ENCODE measurements at places on chromosomes 12 and 14.

GRCh38 chr14:102840771-102841528 is 63.7 kb downstream of the TRAF3 start:
- no peak for DNase-seq

DNA sequence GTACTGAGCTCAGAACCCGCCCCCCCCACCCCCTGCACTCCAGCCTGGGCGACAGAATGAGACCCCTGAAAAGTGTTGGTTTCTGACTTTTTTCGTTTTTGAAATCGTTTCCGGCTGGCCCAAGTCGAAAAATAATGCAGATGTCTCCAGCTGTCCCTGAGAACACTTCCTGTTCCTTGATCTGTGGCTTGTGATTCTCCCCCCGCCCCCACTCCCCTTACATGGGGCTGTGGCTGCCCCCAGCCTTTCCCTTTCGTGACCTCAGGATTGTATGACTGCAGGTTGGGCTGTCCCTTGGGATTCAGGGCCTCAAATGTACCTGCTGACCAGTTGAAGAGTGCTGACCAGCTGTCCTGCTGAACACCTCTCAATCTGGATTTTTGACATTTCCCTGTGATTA is 34.1 kb downstream of the NOC4L start:
- DNase-seq: no peak

GRCh38 chr14:66606826-66607225 is 98.9 kb downstream of the GPHN start:
- no peak for DNase-seq

DNA sequence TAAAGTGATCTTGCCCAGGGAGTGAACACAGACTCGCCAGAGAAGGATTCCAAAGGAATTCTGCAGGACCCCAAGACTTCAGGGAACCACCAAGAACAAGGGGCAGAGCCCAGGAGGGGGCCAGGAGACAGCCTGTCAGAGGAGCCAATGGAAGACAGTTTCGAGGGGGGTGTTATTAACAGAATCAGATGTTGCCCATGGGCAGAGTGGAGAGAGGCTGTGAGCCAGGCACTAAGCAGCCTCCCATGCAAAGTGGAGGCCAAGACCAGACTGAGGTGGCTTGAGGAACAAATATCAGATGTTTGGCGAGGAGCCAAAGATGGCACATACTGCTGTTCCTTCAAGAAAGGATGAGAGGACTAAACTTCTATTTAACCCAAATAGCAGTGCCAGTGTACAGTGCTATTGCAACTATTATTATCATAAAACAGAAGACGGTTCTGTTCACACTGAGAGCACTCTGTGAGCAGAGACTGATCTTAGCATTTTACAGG is 12.6 kb downstream of the APPL2 start:
- no peak for DNase-seq

GRCh38 chr12:62930546-62931425 is 4.2 kb downstream of the PPM1H start:
- no peak for DNase-seq

GRCh38 chr12:124390442-124391097 is 95.7 kb downstream of the RFLNA start:
- DNase-seq: no peak

GRCh38 chr12:105933671-105934665 is 204.8 kb downstream of the NUAK1 start:
- DNase-seq: peak; percentile 91

- no peak for DNase-seq
Observed at GRCh38 chr14:92493024-92493423, 20.6 kb upstream of the RIN3 start.

- no peak for DNase-seq
Observed at GRCh38 chr12:89863968-89864367, 155.3 kb upstream of the ATP2B1 start.

Data from HS-5 (cell line).